Body of pancreas (tissue), 4 donors: ENCODE measurements at places on chromosomes 1 and 21. TPM values are rescaled to one million over a fixed set of nuclear protein-coding genes. Genes with fewer than 3 reads are reported as not detected.

The ANKRD45 gene
- 0.26 TPM for total RNA-seq

- H3K27ac ChIP-seq = no peak overlapping the region
- H3K4me1 ChIP-seq = no peaks in the 10 kb centered on the region
- no peak overlapping the region for H3K4me3 ChIP-seq
- no peaks in the 10 kb centered on the region for H3K36me3 ChIP-seq
These were observed 283.1 kb downstream of the LMX1A start for GRCh38 chr1:165073185-165074007.

- H3K36me3 ChIP-seq = no peaks in the 10 kb centered on the region
- peaks cover 11% of the 10 kb centered on the region for H3K4me1 ChIP-seq
- DNase-seq = no peak
- H3K4me3 ChIP-seq = no peak overlapping the region
These were observed 468.8 kb upstream of the RUNX1 start for GRCh38 chr21:35517865-35518264.

- no peak overlapping the region for H3K27ac ChIP-seq
- H3K4me1 ChIP-seq = peaks cover 18% of the 10 kb centered on the region
- DNase-seq = no peak
- no peaks in the 10 kb centered on the region for H3K36me3 ChIP-seq
- no peaks in the 10 kb centered on the region for H3K27me3 ChIP-seq
- no peak overlapping the region for H3K4me3 ChIP-seq
These were observed 7.4 kb downstream of the ACADM start for GRCh38 chr1:75731881-75732280.
